Stimulated activated CD8-positive, alpha-beta memory T cell treated with anti-CD3 and anti-CD28 coated beads, Interleukin-4, amount 100 ng/mL, for 1 hour (primary cell): ENCODE measurements at places on chromosomes 2 and 18.

DNA sequence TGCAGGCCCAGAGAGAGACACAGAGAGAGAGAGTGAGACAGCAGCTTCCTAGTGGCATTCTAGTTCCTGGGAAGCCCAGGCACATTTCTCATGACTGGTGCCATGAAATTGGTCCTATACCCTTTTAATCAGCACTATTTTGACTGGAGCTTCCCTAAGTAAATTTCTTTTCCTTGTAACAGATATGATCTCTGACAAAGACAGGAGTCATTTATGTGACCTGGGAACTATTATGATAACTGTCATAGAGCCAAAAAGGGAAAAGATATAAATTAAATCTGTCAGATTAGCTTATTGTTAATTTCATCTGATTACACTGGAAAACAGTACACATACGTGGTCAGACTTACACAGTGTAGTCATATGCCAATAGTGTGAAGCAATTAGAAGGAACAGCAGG, 161.3 kb upstream of the HNRNPA3 start:
- no peak for DNase-seq

DNA sequence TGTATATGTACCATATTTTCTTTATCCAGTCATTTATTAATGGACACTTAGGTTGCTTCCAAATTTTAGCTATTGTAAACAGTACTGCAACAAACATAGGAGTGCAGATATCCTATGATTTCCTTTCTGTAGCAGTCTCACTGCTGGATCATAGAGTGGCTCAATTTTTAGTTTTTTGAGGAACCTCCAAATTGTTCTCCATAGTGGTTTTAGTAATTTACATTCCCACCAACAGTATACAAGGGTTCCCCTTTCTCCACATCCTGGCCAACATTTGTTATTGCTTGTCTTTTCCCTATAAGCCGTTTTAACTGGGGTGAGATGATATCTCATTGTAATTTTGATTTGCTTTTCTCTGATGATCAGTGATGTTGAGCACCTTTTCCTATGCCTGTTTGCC, 114.3 kb downstream of the TMEM17 start:
- no peak for DNase-seq

DNA sequence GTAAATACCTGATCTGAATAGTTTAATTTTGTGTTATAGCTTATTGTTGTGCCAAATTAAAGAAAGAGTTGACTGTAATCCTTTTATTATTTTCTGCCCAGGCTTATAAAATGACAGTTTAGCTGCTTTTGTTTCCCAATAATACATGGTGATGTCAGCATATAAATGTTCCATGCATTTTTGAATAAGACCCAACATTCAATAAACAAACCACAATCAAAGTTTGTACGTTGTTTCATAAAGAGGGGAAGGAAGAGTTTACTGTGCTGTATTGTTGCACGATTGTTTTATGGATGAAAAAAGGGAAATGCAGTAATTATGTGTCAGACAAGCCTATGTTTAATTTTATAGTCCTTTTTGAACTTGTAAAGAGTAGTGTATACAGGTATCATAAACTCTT, 177.2 kb upstream of the SCN7A start:
- no peak for DNase-seq

DNA sequence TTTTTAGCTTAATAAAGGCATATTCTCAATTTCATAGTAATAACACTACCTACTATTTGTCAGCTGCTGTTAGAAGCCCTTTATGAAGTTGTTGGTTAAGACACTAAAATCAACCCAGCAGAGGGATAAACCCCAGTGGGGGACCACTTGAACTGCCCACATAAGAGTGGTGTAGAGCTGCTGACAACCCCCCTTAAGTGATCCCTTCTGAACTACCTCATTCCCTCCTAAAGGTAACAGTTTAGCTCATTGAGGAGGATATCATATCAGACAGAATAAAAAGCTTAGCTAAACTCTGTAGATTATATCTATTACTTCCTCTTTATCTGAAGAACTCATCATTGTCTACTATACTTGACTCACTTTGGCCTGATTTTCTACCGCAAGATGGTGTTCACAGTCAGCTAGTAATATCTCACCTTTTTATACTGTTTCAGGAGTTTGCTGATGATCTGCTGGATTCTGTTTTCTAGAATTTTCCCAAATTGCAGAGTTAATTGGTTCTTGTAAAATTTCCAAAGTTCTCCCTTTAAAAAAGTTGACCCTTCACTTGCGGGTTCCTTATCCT, 16.2 kb downstream of the GALM start:
- no peak for DNase-seq

DNA sequence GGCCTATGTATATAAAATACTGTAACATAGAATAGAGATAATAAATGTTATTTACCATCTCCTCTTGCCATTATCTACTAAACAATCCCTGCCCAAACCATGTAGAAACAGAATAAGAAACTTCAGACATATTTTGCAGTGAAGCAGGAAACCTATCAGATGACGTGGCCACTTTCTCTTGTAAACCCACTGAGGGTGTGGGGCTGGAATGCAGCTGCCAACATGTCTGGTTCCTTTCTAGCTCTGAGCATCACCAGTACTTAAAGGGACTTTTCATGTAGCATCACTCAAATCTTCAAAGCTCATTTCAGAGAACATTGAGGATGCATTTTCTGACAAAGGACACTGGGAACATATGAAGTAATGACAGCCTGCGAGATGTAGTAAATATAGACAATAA, 251.8 kb downstream of the LPIN1 start:
- no peak for DNase-seq

GRCh38 chr2:165902934-165903333, 50.6 kb downstream of the TTC21B start:
- DNase-seq, result no peak

DNA sequence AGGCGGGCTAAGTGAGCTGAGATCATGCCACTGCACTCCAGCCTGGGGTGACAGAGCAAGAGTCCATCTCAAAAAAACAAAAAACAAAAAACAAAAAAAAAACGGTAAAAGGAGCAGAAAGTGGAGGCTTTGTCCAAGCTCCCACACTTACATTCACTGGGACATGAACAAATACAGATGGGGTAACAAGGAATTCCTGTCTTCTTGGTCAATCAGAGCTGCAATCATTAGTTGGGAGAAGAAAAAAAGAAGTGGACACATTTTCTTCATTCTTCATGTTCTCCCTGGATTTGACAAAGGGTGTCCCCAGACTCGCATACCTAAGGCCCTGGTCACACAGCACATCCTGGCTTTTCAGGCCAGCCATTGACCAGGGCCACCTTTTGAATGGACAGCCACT, 124.6 kb downstream of the SOCS6 start:
- DNase-seq, result no peak

DNA sequence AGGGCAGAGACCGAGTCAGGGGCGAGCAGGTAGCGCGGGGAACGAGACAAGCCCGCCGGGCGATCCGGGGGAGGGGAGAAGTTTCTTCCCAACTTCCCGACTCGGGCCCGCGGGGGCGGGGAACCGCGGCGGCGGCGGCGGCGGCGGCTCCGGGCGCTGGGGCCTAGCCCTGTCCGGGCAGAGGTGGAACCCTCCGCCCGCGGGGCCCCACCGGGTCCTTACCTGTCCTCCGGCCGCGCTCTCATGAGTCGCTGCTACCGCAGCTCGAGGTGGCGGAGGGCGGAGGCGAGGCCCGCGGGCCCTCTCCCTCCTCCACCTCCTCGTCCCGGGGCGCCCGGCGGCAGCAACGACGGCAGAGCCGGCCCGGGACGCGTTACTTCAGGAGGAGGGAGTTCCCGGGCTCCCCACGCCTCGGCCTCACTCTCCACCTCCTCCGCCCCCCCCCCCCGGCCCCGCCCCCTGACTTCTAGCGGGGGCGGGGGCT, at the start of gene YES1:
Gene YES1, minus strand, starts transcription at position 351 of the 484 bp plus-strand sequence. CDS start 55,415 bp downstream, outside the sequence.
- peak; percentile 46 for DNase-seq

GRCh38 chr2:38549851-38550250, 52.9 kb downstream of the HNRNPLL start:
- DNase-seq, result no peak

- no peak for DNase-seq
Observed at GRCh38 chr18:44423814-44424644, 256.7 kb upstream of the SETBP1 start.

GRCh38 chr2:241641631-241642030, 4.1 kb downstream of the ATG4B start:
- no peak for DNase-seq

GRCh38 chr18:61569176-61569892, 236.1 kb downstream of the CDH20 start:
- DNase-seq, result no peak

DNA sequence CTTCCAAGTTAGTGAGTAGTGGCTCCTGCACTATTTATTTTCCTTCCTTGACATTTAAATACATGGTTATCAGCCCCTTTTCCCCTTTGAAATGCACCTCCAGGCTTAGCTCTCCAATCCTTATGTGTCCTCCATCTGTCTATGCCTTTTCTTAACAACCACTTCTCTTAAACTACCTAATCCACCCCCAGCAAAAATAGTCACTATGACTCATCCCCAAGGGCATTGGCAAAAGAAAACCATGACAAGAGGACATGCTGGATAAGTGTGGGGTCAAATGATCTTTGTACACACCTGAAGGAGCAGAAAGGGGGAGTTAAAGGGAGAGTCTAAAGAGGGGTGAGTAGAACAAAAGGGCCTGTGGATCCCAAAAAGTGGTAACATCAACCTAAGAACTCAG, 127.2 kb downstream of the ANKRD44 start:
- DNase-seq, result no peak

- peak; percentile 10 for DNase-seq
Observed at GRCh38 chr2:176553685-176554100, 284.5 kb downstream of the MTX2 start.

DNA sequence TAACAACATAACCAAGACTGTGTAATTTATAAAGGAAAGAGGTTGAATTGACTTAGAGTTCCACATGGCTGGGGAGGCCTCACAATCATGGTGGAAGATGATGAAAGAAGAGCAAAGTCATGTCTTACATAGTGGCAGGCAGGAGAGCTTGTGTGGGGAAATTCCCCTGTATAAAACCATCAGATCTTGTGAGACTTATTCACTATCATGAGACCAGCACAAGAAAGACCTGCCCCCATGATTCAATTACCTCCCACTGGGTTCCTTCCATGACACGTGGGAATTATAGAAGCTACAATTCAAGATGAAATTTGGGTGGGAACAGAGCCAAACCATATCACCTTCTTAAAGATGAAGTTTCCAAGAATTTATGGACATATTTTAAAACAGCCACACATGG, 2.5 kb upstream of the IL36RN start:
- DNase-seq, result no peak

DNA sequence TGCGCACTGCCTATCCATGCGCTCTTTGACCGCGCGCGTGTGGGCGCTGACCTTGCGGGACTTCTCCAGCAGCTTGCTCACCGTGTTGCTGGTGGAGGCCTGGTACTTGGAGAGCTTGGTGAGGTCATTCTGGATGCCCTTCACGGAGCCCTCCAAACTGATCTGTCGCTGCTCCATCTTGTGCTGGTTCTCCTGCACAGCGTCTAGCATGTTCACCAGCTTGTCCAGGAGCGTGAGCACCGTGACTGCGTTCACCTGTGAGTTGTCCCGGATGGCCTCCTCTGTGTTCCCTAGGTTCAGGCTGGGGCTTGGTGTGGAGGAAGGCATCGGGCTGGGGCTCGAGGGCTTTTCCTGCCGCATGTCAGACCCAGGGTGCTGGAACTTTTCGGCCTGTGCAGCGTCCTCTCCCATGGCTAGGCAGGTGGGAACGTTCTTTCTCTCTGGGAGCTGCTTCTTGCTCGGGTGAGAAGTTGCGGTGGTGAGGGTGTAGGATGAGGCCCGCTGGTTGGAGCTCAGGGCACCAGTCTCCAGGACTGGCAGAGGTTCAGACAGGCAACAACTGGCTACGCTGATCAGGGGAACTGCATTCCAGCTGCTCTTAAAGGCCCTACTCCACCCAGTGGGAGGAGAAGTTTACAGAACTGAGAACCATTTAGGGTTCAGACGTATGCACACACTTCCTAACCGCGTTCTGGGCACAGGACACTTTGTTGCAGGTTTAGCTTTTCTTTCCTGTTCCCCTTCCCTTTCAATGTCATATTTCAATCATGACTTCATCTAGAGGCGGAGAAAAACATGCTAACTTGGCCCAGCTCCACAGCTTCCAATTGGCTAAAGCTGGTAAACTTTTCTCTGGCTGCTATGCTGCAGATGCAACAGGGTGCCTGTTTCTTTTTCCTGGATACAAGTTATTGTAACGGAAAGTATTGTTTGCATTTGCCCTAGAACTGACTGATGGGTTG, at the start of gene CAVIN2:
Gene CAVIN2, minus strand, starts transcription at position 574 of the 962 bp plus-strand sequence. Its CDS starts 163 bp downstream, at position 411.
- DNase-seq, result no peak

- DNase-seq, result no peak
Observed at GRCh38 chr2:23636426-23636825, 251.4 kb downstream of the KLHL29 start.

DNA sequence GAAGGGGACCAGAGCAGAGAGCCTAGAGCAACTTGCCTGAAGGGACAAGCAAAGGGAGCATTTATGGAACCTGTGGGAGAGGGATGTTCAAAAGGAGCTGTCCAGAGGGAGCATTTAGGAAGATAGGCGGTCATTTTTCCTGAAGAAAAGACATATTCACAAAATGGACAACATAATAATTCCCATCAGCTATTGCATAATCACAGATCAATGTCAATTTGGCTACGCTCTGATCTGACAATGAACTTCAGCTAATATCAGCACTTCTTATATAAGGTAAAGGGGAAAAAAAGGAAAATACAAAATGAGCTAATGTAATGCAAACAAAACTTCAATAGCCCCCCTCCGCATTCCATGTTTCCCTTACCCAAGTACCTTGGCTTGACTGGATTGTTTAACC, 291.1 kb upstream of the CDH7 start:
- no peak for DNase-seq

GRCh38 chr2:7272210-7272609, 355.0 kb downstream of the RNF144A start:
- no peak for DNase-seq

- no peak for DNase-seq
Observed at GRCh38 chr18:8616028-8616401, 6.8 kb downstream of the RAB12 start.

DNA sequence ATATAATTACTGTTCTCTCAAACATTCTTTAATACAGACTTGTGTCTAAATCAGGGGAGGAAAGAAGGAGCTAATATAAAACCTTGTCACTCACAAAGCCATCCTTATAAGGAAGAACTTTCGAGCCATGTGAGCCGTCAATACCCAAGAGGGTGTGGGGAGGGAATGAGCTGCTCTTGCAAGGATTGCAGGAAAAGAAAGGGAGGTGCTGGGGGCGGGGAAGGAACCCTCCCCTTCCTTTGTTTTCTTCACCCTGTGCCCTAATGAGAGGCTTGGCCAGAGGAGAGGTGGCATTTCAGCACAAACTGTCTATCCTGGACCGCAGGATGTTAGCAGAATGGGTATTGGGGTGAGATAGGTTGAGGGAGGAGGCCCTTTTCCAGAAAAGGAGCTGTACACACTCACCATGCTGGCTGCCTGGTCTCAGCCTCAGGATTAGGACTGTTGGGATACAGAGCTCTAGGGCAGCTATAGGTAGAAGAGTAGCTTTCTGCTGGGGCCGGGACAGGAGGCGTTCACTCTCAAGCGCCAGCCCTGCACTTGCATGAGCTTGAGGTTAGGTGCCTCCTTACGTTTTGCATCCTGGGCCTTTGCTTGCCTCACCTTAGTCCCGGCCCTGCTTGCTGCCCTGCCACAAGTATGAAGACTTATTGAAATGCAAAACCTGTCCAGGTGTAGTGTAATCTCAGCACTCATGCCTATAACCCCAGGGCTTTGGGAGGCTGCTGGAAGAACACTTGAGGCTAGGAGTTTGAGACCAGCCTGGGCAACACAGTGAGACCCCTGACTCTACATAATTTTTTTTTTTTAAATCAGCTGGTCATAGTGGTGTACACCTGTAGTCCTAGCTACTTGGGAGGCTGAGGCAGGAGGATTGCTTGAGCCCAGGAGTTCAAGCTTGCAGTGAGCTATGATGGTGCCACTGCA, 190.5 kb downstream of the LOXHD1 start:
- DNase-seq, result no peak

GRCh38 chr2:100924520-100925451, 77.3 kb upstream of the RPL31 start:
- no peak for DNase-seq
